SW 1271 (cell line): ENCODE measurements at places on chromosomes 1 and 21.

DNA sequence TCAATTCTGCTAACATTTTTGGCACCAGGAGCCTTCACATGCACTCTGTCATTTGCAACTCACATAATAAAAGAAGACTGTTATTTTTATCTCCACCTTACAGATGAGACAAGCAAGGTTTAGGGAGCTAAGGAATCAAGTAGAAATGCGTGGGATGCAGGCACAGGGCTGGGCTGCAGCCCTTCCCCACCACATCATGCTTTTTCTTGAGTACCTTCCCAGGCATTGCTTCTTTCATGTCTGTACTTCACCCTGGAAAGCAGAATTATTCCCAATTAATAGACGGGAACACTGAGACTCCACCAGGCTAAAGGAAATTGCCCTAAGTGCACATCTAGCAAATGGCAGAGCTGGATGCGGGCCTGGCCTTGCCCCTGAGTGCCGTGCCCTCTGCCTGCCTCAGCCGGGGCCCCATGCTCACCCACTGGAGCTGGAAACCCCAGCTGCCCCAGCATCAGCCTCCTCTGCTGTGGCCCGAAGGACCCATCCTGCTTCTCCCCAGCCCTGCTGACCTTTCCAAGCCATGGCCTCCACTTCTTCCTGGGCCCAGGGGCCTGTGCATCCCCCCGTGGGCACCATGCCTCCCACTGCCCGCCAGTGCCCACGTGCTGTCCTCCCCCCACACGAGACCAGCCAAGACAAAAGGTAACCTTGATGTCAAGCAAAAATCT lies 257.5 kb downstream of the TOMM20 start:
- no peak for DNase-seq

DNA sequence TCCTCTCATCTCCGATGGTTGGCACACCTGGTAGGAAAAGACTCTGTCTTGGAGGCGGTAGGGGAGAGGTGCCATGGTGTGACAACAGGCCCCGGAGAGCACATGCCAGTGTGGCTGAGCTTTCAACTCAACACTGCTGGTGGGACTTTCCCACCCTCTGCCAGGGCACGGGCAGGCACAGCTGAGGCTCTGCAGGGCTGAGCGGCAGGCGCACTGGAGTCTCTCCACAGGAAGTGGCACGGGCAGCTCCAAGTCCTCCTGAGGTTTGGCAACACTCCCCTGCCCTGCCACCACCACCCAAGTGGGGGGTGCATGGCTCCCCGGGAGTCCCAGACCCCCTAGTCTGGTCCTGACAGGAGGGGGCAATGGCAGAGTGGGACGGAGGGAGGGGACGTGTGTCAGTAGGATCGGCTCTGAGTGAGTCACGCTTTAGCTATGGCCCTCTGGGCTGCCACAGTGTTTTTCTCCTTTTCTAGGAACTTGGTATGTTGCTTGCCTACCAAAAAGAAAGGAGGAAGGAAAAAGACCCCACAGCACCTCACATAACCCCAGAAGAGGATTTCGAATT lies 27.3 kb upstream of the EVA1B start:
- DNase-seq = peak; percentile 66

GRCh38 chr1:19885821-19886220 lies 3.6 kb downstream of the OTUD3 start:
- DNase-seq = no peak

DNA sequence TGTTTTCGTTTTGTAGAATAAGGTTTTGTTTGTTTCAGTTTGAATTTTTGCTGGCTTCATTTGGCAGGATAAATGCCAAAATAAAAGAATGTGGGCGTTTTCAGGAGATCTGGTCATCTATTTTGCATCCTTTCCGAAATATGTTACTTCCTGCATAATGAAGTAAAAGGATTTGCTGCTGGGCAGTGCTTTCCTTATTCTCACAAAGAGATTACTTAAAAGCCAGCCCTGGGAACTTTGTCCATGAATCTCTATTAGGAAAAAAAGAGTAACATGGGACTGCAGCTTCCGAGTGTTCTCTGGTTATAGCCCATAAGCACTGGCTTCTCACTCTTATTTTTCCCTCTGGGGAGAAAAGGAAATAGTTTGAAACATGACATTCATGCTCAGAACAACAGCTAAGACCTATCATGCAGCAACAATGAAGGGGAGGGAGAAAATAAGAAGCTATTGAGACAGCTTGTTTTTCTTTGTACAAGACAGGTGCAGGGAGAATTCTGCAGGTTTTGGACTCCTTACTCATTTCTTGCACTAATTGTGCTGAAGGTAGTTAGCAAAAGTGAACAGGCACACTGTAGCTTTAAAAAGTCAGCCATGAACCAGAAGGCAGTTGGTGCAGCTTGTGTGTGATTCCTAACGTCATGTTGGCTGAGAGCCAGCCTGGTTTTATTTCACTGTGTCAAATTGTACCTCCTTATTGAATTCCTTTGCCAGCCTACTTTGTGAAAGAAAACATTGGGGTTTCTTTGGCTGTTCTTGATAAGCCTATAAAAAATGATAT lies at the start of gene SAMD13:
Gene SAMD13, plus strand, starts transcription at position 705 of the 781 bp plus-strand sequence. CDS start 1,527 bp downstream, outside the sequence.
- DNase-seq = no peak

DNA sequence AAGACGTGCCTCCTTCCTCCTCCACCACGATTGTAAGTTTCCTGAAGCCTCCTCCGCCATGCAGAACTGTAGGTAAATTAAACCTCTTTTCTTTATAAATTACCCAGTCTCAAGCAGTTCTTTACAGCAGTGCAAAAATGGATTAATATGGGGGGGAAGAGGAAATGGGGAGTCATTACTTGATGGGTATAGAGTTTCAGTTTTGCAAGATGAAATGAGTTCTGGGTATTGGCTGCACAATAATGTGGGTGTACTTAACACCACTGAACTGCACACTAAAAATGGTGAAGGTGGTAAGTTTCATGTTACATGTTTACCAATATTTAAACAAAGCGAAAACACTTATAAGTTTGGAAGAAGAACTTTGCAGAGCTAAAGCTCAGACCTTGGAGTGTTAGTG lies 24.3 kb upstream of the DISP1 start:
- no peak for DNase-seq

DNA sequence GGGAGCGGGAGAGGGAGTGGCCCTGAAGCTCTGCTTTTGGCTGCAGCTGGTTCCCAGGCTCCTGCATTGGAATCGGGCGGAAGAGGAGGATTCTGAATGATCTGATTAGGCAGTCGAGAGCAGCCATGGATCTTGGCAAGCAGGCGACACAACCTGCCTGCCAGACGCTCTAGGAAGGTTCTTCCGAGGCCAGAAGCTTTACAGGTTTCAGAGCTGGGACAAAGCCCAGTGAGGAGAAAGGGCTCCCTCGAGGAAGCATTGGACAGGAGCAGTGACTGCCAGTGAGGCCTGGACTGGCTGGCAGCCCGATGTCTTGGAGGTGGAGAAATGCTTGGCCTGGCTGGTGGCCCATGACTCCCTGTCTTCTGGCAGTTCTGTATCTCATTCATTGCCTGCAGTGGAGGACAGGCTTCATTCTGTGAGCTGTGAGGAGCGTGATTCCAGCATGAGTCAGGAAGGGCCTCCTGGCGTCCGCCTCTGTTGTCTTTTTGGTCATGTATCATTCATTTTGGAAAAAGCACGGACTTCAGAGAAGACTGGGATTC lies 132.7 kb upstream of the IPO9 start:
- DNase-seq = no peak

DNA sequence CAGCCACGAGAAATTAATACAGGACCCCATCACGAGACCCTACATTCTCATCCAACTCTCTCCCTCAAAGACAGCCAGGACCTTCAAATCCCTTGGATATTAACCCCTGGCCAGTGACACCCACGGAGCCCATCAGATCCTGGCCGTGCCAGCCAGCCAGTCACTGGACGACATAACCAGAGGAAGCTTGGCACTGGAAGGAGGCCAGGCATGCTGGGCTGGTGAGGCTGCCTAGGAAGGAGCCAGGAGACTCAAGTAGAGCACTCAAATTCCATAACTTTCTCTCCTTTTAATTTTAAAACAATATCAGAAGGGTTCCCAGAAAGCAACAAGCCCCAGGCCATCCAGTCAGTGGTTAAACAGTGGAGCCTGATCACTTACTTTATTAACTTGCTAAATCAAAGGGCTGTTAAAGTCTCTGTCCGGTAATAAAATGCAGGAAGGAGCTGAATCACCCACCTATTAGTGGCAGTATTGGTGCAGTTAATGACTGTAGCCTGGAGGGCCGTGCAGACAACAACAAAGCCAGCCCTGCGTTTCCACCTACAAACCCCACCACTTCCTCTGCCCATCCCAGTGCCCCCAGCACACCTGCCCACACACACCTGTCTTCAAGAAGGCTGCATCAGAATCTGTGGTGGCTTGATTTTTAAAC lies 78.0 kb downstream of the HIVEP3 start:
- no peak for DNase-seq

DNA sequence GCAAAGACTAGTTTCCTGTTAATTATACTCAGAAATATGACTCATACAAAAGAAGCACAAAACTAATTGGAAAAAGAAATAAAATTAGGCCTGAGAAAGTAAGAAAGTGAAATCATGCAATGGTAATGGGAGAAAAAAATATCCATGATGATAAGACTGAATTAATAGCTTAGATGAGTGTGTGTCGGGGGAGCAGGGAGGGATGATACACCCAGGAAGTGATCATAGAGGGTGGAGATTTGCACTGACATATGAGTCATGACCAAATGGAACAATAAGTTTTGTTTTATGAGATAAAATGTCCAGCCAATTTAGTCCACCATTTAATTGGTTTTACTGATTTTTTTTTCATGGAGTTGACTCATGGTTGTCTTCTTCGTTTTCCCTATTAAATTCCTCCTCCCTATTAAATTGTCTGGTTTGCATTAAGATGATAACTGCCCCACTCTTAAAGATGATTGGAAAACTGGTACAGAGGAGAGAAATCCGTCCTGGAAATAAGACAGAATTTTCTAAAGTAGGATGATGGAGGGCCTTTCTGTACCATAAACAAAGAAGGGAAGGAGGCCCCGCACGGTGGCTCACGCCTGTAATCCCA lies 111.7 kb upstream of the KCNJ6 start:
- DNase-seq = no peak

DNA sequence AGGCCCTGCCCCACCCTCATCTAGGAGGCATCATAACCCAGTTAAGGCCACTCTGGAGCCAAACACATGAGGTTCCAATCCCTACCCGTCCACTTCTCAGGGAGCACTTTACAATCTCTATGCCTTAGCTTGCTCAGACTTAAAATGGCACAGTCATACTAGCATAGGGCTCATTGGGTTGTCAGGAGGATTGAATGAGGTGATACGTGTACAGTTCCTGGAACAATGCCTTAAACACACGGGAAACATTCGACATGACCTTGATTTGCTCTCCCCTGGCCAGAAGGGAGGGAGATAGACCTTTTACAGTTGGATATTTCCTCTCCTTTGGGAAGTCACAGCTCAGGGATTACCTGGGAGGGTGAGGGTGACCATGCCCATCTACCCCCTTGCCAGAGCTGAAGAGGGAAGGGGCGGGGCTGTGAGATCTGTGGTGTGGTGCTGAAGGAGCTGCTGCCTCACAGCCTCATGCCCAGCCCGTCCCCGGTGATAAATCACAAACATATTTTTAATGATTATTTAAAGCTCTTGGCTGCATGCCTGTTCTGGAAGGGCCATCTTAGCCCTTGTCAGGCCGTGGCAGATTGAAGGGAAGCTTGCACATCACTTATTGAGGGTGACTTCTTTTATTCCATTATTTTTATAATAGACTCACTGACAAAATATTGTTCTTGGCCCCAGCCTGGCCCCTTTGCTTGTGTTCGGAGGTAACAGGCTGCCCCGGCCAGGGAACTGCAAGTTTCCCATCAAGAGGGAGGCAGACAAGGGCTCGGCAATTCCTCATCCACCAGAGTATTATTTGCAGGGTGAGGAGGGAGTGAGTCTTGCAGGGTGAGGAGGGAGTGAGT lies 83.4 kb downstream of the FOXD2 start:
- DNase-seq = no peak

DNA sequence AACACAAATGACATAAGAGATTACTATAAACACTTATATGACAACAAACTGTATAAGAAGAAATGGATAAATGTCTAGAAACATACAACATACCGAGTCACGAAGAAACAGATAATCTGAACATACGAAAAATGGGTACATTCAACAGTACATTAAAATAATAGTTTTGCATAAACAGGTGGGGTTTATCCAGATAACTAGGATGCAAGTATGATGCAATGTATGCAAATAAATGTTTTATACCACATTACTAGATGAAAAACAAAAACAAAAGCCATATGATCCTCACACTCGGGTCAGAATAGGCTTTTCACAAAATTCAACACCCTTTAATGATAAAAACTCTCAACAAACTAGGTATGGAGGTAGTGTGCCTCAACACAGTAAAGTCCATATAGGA lies 1585.7 kb downstream of the BRINP3 start:
- no peak for DNase-seq

DNA sequence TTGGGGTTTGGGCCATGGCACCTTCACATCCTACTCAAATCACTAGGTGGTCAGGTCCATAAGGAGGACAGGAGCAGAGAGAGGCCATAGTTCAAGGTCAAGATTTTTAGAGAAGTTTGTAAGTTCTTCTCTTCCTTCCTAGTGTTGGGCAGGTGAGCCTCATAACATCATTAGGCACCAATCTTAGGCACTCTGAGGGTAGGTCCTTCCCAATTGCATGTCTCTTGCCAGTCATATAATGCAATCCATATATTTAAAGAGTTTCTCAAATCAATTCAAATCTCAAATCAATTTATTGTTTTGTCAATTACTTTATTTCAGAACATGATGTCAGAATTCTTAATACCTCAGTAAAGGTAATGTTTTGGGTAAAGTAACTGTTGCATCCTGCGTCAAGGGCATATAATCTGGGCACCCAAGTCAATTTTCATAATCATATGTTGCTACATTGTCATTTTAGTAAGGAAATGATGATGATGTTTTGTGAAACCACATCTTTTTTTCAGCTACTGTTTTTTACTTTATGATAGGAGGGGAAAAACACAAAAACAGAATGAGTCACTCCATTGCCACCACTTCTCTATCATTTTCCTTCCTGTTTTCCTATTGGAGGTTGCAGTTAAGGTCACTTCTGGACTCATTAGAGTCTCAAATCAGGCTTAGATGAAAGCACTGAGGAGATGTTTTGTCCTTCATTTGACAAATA lies 122.7 kb downstream of the UCHL5 start:
- DNase-seq = no peak

- DNase-seq = no peak
Observed at GRCh38 chr21:44874497-44875315, 1.2 kb upstream of the PTTG1IP start.

DNA sequence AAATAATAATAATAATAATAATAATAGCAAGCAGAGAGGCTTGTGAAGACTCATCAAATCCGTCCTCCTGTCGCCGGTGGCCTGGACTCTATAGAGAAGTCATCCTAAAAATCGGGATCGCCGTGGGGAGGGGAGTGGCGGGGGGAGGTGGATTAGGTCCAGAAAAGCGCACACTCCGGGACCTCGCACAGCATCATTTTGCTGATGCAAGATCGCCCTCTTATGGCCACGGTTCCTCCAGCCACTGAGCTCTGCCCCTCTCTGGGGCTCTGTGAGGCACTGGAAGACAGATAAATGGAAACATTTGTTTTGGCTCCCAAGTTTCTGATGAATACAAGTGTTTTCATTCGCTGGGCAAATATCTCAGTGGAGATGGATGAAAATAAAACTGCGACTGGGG lies 612.0 kb downstream of the MATN1 start:
- DNase-seq = peak; percentile 11

GRCh38 chr1:41875487-41875886 lies 43.2 kb downstream of the HIVEP3 start:
- no peak for DNase-seq
